ENCODE measurements at places on chromosomes 11 and 22. TPM values are rescaled to one million over a fixed set of nuclear protein-coding genes. Genes with fewer than 3 reads are reported as not detected.
A peak's percentile ranks its signal among the peaks of the same experiment; 100 is the strongest.

GRCh38 chr11:10653946-10654810, 39.4 kb downstream of the IRAG1 start:
- peak; percentile 42 for DNase-seq

NNMT gene
- not detected for polyA plus RNA-seq

DNA sequence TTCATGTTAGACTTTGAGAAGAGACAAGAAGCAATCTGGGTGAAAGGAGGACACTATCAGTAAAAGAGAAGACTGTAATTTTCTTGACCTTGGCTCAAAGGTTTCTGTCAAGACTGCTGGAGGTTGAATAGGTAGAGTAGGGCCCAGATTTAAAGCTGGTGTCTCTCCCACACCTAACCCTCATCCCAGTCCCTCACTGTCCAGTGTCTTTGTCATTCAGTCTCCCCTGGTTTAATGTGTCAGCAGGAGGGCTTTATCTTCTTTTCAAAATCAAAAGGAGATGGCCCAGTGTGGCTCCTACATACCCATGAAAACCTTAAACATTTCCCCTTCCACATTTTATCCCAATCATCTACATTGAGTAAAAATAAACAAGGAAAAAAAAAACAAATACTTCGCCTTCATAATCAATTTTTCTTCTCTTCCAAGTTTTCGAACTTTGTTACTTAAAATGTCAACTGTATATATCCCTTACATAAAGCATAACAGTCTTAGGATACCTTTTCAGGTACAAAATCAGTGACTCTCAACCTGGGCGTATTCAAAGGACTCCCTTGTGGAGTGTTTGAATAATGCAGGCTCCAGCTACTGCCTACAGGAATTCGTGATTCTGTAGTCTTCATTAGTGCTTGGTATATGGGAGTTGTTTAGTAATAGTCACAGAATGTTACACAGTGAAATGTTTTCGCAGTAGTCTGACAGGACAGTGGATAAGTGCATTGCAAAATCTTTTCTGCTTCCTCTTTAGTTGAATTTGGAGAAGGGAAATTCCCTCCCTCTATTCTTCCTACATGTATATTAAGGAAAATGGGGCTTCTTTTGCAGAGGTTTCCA, 87.2 kb downstream of the FAT3 start:
- no peak for DNase-seq

GRCh38 chr11:70871881-70872280, 380.5 kb downstream of the SHANK2 start:
- no peak for DNase-seq

PRR33 gene
- not detected for polyA plus RNA-seq

GRCh38 chr11:26753723-26754504, 32.1 kb upstream of the SLC5A12 start:
- DNase-seq, result no peak

DNA sequence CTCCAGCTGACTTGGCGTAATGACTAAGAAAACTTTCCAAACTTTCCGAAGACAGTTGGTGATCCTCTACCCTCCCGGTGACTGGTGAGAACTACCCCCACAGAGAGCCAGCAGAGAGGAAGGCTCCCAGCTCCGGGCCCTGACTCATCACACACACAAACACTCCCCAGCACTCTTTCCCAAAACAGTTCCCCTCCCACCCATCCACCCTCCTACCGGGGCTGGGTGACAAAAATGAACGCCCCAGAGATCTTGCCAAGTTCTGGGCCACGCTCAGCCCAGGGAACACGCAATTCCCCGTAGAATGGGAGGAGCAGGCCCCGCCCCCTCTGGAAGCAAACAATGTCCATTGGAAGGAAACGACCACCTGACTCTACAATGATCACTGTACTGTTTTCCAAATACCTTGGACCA, 21.3 kb upstream of the JAM3 start:
- no peak for DNase-seq

KCTD14 gene
- 0.38 TPM for polyA plus RNA-seq

DNA sequence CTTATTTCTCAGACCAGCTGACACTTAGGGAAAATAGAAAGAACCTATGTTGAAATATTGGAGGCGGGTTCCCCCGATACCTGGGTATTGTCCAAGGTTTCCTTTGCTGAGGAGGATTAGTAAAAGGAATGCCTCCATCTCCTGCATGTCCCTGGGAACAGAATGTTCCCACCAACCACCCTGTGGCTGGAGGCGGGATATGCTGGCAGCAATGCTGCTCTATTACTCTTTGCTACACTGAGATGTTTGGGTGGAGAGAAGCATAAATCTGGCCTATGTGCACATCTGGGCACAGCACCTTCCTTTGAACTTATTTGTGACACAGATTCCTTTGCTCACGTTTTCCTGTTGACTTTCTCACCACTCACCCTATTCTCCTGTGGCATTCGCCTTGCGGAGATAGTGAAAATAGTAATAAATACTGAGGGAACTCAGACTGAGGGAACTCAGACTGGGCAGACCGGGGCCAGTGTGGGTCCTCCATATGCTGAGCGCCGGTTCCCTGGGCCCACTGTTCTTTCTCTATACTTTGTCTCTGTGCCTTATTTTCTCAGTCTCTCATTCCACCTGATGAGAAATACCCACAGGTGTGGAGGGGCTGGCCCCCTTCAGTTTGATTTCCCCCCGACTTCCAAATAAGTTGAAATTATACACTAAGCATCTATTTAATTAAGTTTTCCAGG, 32.1 kb downstream of the IGLL1 start:
- DNase-seq, result no peak

HEPHL1 gene
- polyA plus RNA-seq, result 0.12 TPM

GRCh38 chr11:82234256-82234655, 499.4 kb downstream of the FAM181B start:
- DNase-seq, result no peak

DNA sequence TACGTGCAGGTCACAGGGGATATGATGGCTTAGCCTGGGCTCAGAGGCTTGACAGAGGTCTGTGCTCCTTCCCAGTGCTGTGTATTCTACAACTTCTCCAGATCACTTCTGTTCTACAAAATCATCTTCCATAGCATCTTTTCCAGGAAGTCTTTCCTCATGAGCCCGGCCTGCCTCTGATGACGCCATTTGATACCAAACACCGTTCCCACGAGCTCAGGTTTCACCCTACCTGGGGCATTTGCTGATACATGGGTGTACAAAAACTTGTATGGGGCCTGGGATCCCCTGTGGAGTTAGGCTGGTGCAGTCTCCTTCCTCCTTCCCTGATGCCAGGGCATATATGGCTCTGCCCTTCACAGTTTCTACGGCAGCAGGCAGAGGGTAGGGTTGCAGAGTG, 78.7 kb downstream of the NECTIN1 start:
- no peak for DNase-seq

DNA sequence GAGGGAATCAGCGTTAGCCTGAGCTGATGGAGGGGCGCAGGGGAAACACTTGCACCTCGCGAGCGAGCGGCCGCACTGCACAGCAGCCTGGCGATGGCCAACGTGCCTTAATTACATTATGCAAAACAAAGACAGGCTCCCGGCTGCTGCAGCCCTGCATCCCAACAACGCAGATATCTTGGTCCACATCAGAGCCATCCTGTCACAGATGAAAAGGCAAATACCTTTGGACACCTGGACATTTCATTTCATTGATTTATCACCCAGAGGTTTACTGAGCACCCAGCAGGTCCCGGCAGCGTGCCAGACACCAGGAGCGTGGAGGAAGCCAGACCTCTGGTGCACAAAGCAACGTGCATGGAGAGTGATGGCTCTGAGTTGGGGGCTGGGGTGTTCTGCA, 843.0 kb downstream of the TBC1D22A start:
- DNase-seq, result no peak

GRCh38 chr22:42819412-42820044, 37.5 kb downstream of the ARFGAP3 start:
- DNase-seq, result no peak

RASGRP2 gene
- 278 TPM for polyA plus RNA-seq

GRCh38 chr11:61773809-61774208, 18.6 kb downstream of the TMEM258 start:
- DNase-seq, result no peak

COX8A gene
- 345 TPM for polyA plus RNA-seq

MIOX gene
- polyA plus RNA-seq, result not detected

DNA sequence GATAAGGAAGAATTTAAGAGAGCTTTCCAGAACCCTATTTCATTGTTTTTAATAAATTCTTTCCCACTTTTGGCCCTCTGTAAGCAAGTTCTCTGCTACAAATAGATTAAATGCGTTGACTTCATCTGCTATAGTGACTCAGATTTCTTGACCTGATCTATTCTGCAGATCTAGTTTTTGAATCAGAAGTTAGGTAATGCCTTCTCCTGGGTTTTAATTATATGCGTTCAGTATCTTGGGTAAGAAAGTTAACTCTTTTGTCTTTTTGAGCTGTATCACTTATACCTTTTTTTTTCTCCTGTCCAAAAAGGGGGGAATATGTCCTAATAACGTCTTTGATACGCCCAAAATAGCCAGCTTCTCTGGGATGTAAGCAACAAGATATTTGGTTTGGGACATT, 2.4 kb upstream of the HEPHL1 start:
- DNase-seq, result no peak

DNA sequence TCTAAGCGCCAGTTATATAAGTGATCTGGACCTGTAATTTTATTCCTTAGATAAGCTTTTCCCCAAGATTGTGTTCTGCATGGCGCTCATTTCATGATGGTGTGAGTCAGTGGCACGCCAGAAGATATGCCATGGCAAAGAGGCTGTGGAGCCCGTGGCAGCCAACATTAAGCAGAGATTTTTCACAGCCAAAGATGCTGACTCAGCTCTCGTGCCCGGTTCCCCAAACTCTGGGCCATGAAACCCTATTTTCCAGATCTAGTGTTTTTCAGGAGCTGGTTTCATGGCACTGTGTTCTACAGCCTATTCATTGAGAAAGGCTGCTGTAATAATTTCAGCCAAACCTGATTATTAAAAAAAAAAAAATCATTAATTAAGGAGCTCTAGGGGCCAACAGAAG, 15.4 kb upstream of the LINC01488 start:
- no peak for DNase-seq

ARRB1 gene
- polyA plus RNA-seq, result 0.42 TPM

OR51B5 gene
- not detected for polyA plus RNA-seq

- no peak for DNase-seq
These were observed 23.3 kb downstream of the MICAL2 start for GRCh38 chr11:12133547-12134235.

DNA sequence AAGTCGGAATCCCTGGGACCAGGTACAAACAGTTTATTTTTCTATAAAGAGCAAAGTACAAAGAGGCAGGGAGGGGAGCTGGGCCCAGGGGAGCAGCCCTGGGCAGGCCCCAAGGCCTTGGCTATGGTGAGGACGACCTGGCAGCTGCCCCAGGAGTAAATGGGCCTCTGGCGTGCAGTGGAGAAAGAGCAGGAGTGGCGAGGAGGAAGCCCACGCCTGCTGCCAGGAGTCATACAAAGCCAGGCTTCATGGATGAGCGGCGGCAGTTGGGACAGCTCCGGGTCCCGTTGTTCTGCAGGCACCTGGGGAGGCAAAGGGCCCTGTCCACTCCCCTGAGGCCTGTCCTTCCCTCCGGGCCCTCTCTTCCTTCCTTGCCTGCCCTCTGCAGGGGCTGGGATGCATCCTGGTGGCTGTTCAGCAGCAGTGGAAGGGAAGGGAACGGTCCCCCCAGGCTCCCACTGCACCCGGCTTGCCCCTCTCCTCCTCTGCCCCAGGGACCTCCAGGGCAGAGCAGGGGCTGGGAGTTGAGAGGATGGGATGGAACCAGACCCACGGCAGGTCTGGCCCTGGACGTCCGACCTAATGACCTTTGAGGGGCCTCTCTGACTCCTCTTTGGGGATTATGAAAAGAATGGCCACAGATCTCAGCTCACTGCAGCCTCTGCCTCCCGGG, 11.1 kb downstream of the RAPSN start:
- no peak for DNase-seq

- no peak for DNase-seq
These were observed 488.6 kb downstream of the ETS1 start for GRCh38 chr11:128098781-128099180.

CNIH2 gene
- polyA plus RNA-seq, result not detected

DNA sequence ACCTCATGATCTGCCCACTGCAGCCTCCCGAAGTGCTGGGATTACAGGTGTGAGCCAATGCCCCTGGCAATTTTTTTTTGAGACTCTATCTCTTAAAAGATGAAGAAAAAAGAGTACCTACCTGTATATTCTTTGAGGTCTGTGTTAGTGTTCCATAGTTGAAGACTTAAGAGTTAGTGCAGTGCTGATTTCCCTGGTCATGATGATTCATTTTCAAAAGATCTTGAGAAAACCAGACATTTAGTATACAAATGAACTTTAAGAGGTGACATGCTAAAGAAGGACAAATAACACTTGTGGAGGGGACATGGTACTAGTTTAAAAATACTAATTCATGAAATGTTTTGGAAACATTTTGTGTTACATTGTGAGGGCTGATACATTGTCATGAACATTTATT, 17.7 kb downstream of the CBL start:
- DNase-seq, result no peak

GRCh38 chr11:76158394-76159302, 47.7 kb downstream of the WNT11 start:
- DNase-seq, result no peak

MIAT gene
- not detected for polyA plus RNA-seq
